ENCODE measurements at places on chromosomes 2 and 18.

DNA sequence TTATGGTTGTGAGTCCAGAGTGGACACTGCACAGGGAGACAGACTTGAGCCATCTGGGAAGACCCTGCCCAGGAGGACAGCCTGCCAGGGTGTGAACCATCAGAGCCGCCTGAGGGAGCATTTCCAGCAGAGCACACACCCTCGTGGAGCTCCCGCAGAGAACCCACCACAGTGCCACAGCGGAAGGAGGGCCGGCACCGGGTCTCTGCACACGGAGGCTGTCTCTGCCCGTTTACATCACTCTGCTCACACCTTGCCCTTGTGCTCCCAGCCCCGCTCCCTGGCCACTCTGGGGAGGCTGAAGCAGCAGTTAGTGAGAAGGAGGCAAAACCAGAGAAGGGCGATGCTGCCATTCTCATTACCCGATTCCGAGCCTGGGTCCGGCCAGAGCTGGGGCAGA is 161.9 kb downstream of the KLHL29 start:
- DNase-seq: no peak

- no peak for DNase-seq
Measured at GRCh38 chr2:205698286-205699268, 16.3 kb downstream of the NRP2 start.

- DNase-seq: no peak
Measured at GRCh38 chr2:143482316-143482715, 353.1 kb downstream of the ARHGAP15 start.

GRCh38 chr18:32112826-32113225 is 21.2 kb downstream of the RNF138 start:
- no peak for DNase-seq

DNA sequence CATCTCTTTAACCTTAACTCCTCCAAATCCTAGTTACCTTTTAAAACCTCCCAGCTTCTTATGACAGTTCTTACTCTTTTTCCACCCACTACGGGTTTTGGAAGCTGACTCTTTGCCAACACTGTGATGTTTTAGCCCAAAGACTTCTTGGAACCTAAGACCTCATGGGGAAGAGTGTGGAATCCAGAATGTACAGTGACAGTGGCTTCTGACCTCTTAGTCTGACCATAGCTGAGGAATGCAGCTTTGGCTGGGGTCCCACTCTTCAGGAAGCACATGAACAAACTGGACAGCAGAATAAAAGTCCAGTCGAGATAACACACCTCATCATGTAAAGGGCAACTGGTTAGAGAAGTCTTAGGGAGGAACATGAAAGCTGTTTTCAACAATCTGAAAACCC is 161.1 kb upstream of the PKDCC start:
- DNase-seq: no peak

DNA sequence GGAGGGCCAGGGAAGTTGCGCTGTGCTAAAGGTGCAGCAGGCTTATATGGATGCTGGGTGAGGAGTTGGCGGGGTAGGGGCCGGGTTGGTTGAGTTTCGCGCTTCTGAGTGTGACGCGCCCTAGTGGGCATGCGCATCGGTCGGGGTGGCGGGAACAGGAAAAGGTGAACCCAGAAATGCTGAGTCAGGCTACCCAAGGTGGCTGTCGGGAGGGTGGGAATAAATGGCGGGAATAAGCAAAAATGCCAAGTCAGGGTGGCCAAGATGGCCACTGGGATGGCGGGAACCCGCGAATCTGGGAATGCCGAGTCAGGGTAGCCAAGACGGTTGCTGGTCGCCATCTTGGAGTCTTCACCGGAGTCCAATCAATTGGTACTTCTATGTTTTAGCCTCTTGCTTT is 580.0 kb downstream of the SUCLG1 start:
- no peak for DNase-seq

DNA sequence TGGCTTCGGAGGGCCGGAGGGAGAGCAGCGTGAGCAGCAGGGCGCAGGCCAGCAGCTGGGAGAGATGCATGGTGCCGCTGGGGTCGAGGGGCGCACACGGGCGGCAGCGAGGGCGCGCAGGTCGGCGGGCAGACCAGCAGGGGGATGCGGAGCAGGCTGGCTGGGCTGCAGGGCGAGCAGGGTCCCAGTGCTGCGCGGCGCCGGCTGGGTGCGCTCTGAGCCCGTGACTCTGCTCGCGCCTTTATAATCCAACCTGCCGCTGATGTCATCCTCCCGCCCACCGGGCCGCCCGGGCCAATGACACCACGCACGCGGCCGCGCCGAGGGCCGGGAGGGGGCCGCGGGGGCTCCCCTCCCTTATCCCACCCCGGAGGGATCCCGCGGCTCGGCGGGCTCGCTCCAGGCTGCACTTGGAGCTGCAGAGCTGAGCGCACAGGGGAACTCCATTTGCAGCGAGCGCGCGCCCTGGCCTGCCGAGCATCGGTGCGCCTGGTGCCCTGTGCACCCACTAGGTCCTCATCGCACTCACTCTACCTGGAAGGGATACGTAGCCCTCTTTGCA is at the start of gene NPPC:
Gene NPPC, minus strand, starts transcription at position 217 of the 562 bp plus-strand sequence. Its CDS starts 147 bp downstream, at position 70.
- DNase-seq: peak; percentile 73

DNA sequence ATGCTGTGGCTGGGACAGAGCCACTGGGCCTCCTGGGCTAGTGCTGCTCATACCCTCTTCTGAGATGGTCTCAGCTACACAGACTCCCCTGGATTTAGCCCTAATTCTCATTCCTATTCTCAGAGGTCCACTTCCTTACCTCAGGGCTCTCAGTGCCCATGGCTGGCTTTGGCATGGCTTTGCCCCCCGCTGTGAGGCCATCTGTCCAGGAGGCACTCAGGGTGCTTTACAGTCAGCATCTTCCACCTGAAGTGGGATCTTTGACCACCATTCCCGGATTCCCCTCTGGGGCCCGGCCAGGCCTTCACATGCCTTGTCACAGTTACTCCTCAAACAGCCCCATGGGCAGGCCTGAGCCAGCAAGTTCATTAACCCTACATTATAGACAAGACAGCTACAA is 161.8 kb downstream of the CELF4 start:
- no peak for DNase-seq

DNA sequence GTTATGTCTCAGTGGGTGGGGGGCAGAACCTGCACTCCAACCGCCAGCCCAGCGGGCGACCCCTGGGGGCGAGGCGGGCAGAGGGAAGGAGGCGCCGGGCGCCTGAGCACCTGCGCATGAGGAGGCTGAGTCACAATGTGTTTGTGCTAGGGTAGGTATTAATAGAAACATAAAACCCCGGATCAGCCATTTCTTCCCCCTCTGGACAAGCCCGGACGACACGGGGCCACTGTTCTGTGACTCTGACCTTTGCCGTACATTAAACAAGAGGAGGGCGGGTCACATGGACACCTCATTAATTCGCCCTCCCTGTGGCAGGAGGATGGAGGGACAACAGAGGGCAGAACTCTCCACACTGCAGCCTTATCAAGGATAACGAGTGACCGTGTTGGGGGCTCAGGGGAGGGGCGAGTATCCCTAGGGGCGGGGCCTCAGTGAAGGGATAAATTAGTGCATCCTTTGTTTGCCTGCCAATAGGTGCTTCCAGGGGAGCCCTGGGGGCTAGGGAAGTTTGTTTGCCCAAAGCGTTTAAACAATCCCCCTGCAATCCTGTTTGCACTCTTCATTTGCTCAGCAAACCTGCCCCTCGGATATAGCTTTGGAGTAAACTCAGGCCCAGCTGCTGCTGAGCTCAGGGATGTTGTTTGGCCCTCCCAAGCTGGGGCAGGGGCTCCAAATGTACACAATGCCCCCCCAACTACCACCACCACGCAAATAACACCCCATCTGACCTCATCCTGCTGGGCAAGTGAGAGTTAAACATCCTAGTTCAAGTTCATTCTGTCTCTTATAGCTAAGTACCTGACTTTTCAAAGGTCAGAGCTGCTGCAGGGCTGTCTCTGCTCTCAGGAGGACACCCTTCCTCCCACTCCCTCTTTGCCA is 171.2 kb upstream of the GLI2 start:
- no peak for DNase-seq

DNA sequence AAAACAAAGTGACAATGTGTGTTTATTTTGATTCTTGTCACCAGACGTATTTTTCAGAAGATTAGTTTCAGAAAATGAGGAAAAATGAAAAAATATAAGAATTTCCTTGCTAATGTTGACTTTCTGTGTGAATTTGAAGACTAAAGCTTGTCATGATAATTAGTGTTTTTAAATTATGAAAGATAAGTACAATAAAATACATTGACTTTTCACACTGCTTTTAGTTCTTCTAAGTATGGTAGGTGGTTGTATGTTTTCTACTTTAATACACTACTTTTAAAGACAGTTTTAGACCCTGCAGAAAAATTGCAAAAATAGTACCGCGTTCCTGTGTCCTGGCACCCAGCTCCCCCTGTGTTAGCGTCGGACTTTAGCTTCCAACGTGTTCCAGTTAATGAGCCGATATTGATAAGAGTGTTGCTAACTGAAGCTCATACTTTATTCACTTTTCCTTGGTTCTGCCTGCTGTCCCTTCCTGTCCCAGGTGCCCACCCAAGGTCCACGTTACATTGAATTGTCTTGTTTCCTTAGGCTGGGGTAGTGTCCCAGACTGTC is 695 bp downstream of the RBFA start:
- peak; percentile 45 for DNase-seq

DNA sequence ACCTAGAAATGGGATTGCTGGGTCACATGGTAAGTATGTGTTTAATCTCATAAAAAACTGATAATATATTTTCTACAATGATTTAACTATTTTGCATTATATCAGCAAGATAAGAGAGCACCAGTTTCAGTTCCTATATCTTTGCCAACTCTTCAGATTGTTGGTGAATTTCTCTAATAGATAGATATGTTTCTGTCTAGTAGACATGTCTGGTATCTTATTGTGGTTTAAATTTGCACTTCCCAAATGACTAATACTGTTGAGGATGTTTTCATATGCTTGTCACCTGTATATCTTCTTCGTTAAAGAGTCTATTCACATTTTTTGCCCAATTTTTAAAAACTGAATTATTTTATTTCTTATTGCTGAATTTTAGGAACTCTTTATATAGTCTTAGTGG is 113.8 kb upstream of the UXS1 start:
- no peak for DNase-seq

DNA sequence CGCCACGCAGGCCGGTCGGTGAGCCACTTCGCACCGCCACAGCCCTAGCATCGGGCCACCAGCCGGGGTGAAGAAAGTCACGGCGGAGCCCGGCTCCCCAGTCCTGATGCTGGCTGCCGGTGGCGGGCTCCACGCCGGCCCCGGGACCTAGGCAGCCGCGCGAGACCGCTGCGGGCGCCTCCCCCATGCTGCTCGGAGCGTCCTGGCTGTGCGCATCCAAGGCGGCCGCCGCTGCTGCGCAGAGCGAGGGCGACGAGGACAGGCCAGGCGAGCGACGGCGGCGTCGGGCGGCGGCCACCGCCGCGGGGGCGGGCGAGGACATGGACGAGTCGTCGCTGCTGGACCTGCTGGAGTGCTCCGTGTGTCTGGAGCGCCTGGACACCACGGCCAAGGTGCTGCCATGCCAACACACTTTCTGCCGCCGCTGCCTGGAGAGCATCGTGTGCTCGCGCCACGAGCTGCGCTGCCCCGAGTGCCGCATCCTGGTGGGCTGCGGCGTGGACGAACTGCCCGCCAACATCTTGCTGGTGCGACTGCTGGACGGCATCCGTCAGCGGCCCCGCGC is 433 bp downstream of the SH3RF3 start:
- DNase-seq: no peak

- DNase-seq: no peak
Measured at GRCh38 chr2:237431372-237431771, 17.4 kb upstream of the COL6A3 start.

DNA sequence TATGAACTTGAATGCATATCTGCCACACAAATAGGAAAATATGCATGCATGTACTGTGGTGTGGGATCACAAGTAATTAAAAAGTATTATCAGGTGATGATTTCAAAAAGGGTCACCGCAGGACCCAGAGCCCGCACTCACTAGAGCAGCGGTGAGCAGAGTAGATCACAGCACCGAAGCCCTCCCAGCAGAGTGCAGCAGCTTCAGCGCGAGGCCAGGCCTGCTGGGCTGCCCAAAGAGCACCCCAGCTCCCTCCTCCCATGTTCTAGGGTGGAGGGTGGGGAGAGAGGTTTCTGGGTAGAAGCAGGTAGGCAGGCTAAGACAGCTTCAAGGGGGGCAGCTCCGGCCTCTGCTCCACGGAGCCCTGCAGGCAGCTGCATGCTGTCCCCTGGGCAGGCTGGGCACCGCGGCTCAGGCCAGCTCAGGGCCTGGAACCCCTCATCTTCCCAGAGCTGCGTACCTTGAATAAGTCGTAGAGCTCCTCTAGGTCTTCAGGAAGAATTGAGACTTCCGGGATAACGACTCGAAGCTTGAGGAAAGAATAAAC is 24.9 kb downstream of the RPL31 start:
- DNase-seq: no peak

- no peak for DNase-seq
Measured at GRCh38 chr2:101887328-101887727, 104.4 kb upstream of the IL1R2 start.

DNA sequence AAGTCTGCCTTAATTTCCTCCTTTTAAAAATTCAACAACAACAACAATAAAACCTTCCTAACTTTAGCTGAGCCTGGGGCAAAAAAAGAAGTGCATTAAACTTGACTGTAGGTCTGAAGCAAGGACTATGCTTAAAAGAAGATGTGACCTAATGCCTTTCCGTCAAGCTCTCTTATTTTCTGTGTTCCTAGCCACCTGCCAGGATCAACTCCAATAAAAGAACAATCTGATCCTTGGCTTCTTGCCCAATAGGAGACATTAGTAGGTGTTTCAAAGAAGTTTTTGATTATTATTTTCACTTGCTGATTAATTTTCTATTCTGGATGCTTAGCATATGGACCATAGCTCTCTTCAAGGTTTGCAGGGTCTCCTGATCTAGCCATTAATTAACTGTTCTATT is 237.5 kb downstream of the STK39 start:
- no peak for DNase-seq

- no peak for DNase-seq
Measured at GRCh38 chr2:66596256-66596655, 161.3 kb downstream of the MEIS1 start.

- DNase-seq: no peak
Measured at GRCh38 chr18:50113726-50114125, 81.2 kb downstream of the MYO5B start.

DNA sequence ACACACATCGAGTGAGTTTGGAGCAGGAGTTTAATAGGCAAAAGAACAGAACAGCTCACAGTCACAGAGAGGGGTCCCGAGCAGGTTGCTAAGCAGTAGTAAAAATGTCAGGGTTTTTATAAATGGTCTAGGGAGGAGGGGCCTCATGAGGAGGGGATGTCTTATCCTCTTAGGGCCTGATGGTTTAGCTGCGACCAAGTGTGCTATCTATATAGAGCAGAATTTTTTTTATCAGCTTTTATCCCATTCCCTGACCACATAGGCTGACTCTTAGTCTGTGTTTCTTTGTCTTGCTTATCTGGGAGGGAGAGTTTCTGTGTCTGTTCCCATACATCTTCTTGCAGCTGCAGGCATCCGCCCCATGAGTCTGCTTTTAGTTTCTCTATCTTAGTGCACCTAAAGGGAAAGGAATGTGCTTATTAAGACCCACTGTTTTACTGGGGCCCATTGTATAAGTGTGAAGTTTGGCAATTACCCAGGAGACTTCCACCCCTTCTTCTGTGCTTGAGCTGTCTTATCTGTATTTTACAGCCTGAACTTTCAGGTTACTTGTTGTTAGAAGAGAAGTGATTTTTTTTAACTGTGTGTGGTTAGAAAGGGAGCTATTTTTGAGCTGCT is 30.4 kb upstream of the GMCL1 start:
- peak; percentile 99 for DNase-seq

- DNase-seq: no peak
Measured at GRCh38 chr2:75153221-75153620, 46.1 kb downstream of the TACR1 start.

GRCh38 chr2:124211461-124211860 is 186.4 kb downstream of the CNTNAP5 start:
- DNase-seq: no peak

All from hematopoietic multipotent progenitor cell treated with erythropoietin and hydrocortisone succinate and interleukin-3 and kit ligand, for 6 days (in vitro differentiated cells).